ENCODE measurements at places on chromosomes 16 and 17.

DNA sequence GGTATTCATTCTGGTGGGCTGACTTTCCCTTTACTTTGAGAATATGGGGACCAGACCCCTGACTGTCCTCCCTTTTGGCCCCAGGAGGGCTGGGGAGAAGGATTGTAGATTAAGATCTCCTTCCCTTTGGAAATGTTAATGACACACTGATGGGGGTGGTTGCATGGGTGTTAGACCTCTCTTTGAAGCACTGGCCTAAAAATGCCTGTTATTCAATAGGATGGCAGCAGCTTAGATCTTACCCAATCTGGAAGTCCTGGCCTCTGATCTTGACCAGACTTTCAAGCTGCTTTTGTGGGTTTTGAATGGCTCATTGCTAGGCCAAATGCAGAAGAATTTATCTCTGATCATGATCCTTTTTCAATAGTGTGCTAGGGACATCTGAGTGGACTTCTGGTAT, 25.7 kb downstream of the MAP3K3 start:
- DNase-seq, result no peak

- no peak for DNase-seq
These were observed 12.8 kb upstream of the PCTP start for GRCh38 chr17:55737976-55738501.

DNA sequence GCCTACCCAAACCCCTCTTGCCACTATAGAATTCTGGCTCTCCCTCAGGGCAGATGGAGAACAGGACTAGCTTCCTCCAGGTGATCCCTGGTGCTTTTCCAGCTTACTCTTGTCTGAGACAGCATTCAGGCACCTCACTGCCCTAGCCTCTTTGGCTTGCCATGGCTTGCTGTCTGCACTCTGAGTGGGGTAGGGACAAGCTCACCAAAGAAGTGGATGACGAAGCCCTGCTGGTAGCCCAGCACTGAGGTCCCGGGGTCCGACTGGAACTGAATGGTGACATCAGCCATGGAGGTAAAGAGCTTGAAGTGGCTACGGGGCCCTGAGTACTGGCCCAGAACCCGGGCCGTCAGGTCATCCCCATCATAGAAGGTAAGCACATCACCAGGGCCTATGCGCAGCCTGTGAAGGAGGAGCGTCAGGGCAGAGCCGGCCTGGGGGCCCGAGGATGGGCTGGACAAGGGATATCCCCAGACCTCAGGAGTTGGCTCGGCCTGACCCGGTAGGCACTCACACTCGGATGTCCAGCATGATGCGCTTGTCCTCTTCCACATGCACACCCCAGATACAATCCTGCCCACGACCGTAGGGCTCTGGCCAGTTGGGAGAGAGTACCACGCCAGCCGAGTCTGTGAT, 7.6 kb upstream of the PHF12 start:
- DNase-seq, result no peak

GRCh38 chr17:31558748-31559583, 167.5 kb downstream of the RAB11FIP4 start:
- peak; percentile 20 for DNase-seq

DNA sequence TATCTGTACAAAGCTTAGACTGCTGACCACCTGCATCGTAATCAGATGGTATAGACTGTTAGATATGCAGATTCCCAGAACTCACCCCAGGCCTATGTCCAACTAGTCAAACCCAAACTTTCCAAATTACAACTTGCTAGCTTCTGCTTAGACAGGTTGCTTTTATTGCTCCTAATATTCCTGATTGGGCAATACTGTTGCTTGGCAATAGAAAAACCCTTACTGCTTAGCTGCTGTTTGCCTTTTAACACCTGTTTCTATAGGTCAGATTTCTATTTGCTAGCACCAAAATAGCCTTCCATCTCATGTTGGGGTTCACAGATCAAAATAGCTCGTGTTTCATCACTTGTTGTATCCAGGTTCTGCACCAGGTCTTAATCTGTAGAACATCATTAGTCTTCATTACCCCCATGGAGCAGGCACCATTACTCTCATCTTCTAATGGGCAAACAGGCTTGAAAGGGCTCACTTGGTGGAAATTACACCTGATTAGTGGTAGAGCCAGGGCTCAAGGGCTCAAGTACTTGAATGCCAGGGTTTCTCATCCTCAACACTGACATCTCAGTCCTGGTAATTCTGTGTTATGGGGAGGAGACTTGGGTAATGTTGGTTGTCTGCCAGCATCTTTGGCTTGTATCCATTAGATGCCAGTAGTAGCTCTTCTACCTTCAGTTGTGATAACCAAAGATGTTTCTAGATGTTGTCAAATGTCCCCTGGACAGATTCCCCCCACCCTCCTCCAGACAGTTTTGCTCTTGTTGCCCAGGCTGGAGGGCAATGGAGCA, 2.7 kb downstream of the ZP2 start:
- DNase-seq, result no peak

DNA sequence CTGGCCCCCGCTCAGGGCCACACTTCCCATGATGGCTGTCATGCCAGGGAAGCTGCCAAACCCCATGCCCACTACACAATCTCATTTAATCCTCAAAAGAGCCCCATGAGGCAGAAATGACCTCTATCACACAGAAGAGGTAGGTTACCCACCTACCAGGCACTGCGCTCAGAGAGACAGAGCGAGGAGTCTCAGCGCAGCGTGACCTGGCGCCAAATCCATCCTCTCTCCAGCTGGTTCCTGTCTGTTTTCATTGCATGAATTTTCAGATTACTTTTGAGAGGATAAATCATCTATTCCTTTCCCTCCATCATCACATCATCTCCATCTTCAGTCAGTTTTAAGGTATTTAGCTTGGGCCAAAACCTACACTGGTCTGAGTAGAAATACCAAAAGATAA, 101.5 kb upstream of the DNAH17 start:
- no peak for DNase-seq

GRCh38 chr17:55770196-55770870, 19.5 kb downstream of the PCTP start:
- no peak for DNase-seq

GRCh38 chr16:3059723-3060242, 5.7 kb upstream of the IL32 start:
- DNase-seq, result no peak

DNA sequence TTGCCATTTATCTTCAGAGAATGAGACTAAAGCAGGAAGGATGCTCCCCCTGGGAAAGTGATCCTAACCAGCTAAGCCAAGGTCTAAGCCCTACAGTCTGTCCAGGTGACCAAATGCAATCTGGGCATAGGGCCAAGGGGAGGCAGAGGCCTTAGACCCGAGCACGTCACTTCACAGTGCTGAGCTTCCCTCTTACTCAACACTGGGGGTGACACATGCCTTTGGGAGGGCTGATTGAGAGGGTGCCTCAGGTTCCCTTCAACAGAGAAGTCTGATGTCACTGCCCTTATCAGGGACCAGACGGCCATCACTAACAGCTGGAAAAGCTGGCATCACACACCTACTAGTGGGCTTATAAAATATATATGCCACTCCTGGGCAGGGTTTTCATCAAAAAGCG, 4.0 kb downstream of the CIAO2B start:
- DNase-seq, result no peak

DNA sequence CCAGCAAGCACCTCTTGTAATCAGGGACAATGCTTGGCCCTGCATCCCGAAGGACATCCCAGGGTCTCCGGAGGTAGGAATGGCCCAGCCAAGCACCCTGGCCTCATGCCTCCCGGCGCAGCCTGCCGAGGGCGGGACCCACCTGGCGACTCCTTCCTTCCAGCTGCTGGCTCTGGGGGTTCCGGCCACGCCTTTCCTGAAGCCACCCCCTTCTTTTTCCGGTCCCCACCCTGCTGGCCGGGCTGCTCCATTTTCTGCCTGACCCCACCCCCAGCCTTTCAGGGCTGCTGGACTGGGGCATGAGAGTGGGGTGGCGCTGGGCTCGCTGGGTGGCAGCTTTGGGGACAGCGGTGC, 22.5 kb upstream of the CIBAR2 start:
- DNase-seq, result no peak

- DNase-seq, result no peak
These were observed 3.2 kb downstream of the ZSCAN10 start for GRCh38 chr16:3095869-3096268.

- no peak for DNase-seq
These were observed 29.7 kb upstream of the ITGA3 start for GRCh38 chr17:50026046-50026675.

DNA sequence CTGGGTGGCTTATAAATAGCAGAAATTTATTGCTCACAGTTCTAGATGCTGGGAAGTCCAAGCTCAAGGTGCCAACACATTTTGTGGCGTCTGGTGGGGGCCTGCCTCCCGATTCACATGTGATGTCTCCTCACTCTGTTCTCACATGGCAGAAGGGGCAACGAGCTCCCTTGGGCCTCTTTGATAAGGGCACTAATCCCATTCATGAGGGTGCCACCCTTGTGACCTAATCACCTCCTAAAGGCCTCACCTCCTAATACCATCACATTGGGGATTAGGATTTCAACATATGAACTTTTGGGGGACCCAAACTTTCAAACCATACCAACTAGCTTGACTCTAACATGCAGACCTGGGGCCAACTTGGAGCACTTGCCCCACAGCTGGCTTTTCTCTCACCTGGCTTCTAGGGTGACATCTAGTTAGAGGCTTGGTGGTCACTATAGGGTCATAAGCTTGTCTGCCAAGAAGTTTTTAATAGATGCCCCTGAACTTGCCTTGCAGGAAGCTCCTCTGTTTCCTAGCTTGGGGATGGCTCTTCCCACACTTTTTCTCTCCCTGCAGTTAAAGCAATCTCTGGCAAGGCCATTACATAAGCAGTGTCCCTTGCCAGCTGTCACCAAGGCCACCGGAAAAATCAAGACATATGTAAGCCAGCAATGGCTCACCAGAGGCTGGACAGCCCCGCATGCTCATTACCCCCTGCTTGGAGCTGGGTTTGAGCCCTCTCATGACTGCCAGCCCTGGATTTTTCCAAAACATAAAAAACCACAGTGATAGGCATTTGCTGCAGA, 8.4 kb upstream of the MED9 start:
- DNase-seq, result no peak

- no peak for DNase-seq
These were observed 62.4 kb downstream of the NKD1 start for GRCh38 chr16:50610331-50611262.

DNA sequence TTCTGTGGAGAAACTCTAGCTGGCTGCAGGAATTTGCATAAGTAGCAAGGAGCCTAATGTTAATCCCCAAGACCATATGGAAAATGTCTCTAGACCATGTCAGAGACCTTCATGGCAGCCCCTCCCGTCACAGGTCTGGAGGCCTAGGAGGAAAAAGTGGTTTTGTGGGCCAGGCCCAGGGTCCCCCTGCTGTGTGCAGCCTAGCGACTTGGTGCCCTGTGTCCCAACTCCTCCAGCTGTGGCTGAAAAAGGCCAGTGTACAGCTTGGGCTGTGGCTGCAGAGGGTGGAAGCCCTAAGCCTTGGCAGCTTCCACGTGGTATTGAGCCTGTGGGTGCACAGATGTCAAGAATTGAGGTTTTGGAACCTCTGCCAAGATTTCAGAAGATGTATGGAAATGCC, 306.9 kb upstream of the CA10 start:
- no peak for DNase-seq

DNA sequence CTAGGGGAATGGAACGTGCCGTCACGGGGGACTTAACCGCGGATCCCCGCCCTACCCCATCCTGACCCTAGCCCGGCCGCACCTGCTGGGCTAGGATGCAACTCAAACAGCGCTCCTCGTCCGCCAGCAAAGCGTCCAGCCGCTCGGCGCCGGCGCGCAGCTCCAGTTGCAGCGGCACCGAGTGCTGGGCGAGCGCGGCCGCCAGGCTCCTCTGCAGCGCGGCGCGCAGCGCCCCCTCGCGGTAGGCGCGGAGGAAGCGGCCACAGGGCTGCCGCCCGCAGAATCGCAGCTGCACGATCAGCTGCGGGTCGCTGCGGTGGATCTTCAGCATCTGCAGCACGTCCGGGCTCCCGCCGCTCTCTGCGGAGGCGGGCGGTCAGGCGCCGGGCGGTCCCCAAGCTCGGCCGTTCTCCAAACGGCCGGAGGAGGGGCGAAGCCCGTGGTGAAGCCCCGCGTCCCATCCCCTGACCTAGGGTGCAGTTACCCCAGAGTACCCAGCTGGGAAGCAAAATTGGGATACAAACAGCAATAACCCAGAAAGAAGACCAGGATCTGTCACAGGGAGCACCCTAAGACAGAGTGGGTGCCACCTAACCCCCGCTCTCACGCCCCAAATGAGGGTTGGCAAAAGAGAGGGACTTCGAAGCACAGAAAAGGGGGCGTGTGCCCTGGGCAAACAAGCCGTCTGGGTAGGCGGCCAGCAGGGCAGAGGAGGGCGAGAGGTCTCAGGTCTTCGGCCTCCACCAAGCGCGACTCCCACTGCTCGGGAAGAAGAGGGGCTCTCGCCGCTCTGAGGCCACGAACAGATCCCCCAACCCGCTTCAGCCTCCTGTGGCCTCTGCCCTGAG, 4.2 kb downstream of the TRADD start:
- peak; percentile 68 for DNase-seq

GRCh38 chr17:82105882-82106687, 8.0 kb upstream of the FASN start:
- DNase-seq, result no peak

DNA sequence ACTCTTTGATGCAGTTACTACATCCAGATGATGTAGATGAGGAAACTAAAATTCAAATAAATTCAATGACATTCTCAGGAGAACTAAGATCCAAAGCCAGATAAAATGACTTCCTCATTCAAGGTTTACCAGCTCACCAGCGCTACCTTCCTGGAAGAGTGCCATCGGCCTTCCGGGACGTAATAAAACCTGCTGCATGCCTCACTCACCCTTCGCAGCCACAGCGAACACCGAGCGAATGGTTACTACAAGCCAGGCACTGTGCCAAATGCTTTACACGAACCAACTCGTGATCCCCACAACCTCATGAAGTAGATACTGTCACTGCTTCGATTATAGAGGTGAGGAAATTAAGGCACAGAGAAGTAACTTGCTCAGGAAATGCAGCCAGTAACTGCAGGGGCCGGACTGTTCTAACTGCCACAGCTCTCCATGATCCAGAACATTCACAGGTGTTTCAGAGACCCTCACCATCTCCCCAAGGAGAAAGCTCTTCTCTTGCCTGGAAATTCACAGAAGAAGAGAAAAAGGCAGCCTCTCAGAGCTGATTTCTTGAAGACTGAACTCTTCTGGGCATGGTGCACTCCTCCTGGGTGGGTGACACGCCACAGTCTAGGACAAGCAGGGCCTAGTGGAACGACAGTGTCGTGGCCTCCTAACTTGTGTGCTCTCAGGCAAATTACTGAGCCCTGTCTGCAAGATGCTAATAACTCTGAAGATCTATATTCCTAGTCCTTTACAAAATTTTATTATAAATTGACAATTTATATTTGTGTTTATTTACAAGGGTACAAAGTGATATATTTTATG, 46.8 kb downstream of the HIC1 start:
- DNase-seq, result no peak

GRCh38 chr17:43790311-43790940, 10.2 kb downstream of the CFAP97D1 start:
- DNase-seq, result no peak

DNA sequence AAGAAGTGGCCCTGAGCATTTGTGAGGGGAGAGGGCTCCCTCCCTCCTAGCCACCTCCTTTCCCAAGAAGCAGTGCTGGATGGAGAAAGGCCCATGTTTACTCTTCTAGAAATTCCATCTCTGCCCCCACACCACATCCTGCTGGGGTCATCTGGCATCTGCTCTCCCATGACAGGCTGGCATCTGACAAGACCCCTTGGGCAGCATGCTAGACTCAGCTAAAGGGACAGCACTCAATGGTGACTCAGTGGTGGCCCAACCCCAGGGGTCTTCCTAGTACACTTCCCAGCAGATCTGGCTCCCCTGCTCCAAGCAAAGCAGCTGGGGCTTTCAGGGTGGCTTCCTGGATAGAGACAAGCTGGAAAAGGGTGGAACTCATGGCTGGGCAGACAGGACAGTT, 14.4 kb downstream of the SLC38A7 start:
- DNase-seq, result no peak

GRCh38 chr17:60156746-60157145, 7.0 kb downstream of the CA4 start:
- DNase-seq, result no peak

Data from activated CD4-positive, CD25-positive, alpha-beta regulatory T cell (primary cell).